ENCODE measurements at places on chromosomes 1 and 21.

- no peak for DNase-seq
These were observed 185.7 kb downstream of the ST6GALNAC3 start for GRCh38 chr1:76260279-76260678.

- DNase-seq = no peak
These were observed 220.5 kb downstream of the PTPRU start for GRCh38 chr1:29456685-29457435.

DNA sequence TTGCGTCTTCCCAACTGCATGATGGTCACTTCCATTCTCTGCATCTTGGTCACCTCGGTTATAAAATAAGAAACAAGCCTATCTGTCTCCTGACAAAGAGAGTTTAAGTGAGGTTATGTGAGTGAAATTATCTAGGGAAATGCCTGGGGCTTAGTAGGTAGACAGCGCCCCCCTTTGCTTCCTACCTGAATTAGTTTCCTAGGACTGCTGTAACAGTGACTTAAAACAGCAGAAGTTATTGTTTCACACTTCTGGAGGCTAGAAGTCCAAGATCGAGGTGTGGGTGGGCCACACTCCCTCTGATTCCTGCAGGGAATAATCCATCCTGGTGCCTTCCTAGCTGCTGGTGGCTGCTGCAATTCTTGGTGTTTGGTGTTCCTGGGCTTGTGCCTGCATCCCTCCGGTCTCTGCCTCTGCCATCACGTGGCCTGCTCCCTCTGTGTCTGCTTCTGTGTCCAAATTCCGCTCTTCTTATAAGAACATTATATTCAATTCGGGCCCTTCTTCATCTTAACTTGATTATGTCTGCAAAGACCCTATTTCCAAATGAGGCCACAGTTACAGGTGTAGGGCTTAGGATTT lies 92.6 kb downstream of the IGSF21 start:
- no peak for DNase-seq

GRCh38 chr1:42311138-42311537 lies 23.9 kb downstream of the FOXJ3 start:
- DNase-seq = no peak

- DNase-seq = no peak
These were observed 36.6 kb downstream of the GJA5 start for GRCh38 chr1:147723691-147724323.

- DNase-seq = no peak
These were observed 16.8 kb upstream of the FMN2 start for GRCh38 chr1:240074908-240075307.

- DNase-seq = no peak
These were observed 20.0 kb downstream of the YIPF1 start for GRCh38 chr1:53869454-53870117.

GRCh38 chr1:203278082-203278884 lies 27.0 kb upstream of the BTG2 start:
- no peak for DNase-seq

DNA sequence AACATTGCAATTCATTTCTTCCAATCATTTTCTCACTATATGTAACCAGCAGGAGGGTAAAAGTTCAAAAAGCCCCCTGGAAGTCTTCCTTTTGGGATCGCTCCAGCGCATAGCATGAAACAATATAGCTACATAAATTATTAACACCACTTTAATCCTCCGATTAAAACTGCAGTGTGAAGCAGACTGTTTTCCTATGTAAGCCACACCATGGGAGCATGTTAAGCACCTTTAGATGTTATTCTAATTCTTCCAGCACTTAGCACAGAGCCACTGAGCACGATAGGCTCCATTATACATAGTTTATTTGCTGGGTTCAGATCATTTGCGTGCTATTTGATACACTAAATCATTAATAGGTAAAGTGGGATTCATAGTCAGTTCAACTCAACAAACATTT lies 18.4 kb upstream of the GADD45A start:
- no peak for DNase-seq

- DNase-seq = no peak
These were observed 92.6 kb downstream of the PAX7 start for GRCh38 chr1:18723206-18723605.

DNA sequence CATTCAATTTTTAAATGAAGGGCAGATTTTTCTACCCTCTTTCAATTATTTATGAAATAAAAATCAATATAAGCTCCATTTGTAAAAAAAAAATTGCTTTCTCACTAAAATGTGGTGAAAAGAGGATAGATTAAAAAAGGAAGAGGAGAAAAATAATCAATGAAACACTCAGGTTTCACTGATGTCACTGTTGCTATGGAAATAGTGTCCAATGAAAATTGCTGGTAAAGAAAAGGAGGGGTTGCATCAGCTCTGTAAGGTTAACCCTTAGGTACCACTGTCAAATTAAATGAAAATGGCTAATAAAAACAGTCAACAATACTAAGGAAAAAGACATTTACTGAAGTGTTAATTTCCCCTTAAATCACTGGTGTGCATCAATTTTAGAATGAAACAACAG lies 91.6 kb upstream of the TTC39A start:
- peak; percentile 24 for DNase-seq

DNA sequence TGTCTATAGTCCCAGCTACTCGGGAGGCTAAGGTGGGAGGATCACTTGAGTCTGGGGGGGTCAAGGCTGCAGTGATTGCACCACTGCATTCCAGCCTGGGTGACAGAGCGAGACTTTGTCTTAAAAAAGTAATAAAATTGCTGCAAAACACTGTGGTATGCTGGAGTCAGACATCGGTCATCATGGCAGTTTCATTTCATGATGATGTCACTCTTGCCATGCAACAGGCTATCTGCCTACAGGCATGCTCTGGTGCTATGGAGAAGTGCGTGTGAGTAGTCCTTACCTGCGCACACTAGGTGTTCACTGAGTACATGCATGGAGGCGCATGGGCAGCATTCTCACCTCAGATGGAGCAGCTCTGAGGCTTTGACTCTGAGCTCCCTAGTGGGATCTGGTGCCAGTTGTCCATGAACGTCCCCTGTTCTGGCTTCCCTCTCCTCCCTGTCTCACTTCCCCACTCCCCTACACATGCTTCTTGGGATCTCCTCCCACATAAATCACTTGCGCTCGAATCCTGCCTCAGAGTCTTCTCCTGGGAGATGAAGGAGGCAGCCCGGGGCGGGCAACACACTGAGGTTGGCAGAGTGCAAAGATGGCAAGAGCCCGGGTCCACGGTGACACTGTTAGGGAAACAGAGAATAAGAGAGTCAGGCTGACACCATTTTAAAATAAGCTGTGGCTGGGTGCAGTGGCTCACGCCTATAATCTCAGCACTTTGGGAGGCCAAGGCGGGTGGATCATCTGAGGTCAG lies 10.4 kb upstream of the CELA3B start:
- DNase-seq = no peak

DNA sequence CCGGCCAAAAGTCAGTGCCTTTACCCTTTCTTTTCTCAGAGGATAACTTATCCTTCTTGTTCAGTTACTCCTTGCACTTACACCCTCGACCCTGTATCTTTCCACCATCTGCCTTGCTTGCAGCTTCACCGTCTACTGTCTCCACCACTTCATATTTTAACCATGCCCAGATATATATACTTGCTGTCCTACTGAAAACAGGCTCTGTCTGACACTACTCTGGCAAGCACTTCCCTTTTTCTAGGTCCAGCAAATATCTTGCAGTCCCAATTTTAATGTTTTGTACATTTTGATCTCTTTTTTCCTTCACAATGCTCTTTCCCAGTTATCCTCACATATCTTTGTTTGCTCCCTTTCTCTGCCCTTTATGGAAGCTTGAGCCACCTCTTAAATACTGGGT lies 308.6 kb downstream of the TPR start:
- no peak for DNase-seq

GRCh38 chr1:77583483-77583882 lies 99.0 kb downstream of the ZZZ3 start:
- no peak for DNase-seq

GRCh38 chr1:29752141-29752540 lies 515.8 kb downstream of the PTPRU start:
- no peak for DNase-seq

DNA sequence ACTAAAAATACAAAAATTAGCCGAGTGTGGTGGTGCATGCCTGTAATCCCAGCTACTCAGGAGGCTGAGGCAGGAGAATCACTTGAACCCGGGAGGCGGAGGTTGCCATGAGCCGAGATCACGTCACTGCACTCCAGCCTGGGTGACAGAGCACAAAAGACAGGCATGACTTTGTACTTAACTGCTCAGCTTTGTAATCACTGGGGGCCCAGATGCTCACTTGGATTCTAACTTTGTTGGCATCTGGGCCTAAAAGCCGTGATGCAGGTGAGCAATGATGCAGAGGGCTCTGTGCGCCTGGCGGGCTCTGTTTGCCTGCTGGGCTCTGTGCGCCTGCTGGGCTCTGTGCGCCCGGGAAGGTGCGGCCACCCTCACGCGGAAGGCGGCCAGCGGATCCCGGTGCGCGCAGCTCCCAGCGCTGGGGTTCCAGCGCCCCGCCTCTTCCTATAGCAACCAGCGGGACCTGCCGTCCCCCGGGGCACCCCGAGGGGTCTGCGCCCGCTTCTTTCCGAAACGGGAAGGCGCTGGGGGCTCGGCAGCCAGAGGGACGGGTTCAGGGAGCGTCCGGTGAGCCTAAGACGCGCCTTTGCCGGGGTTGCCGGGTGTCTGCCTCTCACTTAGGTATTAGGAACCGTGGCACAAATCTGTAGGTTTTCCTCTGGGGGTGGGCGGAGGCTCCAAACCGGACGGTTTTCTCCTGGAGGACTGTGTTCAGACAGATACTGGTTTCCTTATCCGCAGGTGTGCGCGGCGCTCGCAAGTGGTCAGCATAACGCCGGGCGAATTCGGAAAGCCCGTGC lies 31.7 kb downstream of the PRMT2 start:
- no peak for DNase-seq

- no peak for DNase-seq
These were observed at the start of gene DENND2D for GRCh38 chr1:111199881-111200801. DENND2D (minus strand) TSS chr1:111200646; CDS start chr1:111200459, 187 bp downstream.

GRCh38 chr1:6660415-6661049 lies 35.9 kb downstream of the THAP3 start:
- DNase-seq = no peak

DNA sequence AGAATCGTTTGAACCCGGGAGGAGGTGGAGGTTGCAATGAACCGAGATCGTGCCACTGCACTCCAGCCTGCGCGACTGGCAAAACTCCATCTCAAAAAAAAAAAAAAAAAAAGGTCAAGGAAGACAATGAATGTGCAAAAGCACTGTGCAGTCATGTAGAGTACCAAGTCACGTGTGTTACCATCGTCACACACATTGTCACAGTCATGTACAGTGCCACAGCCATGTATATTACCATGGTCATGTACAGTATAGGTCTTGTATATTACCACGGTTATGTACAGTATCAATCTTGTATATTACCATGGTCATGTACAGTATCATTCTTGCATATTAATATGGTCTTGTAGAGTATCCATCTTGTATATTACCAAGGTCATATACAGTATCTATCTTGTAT lies 13.0 kb downstream of the DHRS3 start:
- no peak for DNase-seq

DNA sequence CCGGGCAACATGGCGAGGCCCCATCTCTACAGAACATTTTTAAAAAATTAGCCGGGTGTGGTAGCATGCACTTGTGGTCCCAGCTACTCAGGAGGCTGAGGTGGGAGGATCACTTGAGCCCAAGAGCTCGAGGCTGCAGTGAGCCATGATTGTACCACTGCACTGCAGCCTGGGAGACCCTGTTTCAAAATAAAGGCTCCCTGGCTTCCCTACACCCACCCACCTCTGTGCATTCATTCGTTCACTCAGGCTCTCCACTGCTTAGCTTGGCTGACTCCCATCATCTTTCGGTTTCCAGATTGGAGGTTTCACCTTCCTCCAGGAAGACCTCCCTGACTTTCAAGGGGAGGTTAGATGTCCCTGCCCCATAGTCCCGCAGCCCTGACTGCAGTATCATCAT lies 14.2 kb downstream of the KIAA2013 start:
- DNase-seq = no peak

DNA sequence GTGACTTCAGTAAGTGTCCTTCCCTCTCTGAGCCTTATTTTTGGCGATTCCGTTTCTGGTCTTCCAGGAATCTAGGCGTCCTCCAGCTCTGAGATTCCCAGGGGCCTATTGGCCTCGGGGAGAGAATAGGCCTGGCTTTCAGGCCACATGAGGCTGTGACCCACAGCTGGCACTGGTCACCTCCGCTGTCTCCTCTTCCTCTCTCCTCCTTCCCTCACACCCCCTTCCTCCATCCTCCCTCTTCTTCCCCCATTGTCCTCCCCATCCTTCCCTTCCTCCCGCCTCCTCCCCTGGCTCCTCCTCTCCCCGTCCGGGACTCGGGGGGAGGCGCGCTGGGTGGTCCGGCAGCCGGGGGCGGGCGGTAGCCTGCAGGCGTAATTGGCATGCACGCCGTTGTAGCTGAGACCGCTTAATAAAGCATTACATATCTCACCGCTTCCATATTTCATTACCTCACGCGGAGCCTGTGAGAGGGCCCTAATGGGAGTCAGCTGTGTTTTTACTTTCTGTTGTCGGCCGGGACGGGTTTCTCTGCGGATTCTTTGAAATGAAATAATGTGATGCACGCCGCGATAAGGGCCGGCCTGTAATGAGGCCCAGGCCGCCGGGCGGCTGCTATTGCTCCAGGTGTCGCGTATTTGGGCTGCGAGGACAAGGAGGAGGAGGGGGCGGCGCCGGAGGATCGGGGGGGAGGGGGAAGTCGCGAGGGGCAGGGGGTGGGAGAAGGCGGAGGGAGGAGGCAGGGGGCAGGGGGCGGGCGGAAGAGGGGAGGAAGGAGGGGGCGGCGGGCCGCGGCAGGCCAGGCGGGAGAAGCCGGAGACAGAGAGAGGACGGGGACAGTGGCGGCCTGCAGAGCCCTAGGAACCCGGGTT lies 95.3 kb downstream of the FOXD2 start:
- DNase-seq = peak; percentile 36

All from non-pigmented ciliary epithelial cell (primary cell).